ENCODE measurements at places on chromosomes 2 and 18. TPM values are rescaled to one million over a fixed set of nuclear protein-coding genes. Genes with fewer than 3 reads are reported as not detected.

DNA sequence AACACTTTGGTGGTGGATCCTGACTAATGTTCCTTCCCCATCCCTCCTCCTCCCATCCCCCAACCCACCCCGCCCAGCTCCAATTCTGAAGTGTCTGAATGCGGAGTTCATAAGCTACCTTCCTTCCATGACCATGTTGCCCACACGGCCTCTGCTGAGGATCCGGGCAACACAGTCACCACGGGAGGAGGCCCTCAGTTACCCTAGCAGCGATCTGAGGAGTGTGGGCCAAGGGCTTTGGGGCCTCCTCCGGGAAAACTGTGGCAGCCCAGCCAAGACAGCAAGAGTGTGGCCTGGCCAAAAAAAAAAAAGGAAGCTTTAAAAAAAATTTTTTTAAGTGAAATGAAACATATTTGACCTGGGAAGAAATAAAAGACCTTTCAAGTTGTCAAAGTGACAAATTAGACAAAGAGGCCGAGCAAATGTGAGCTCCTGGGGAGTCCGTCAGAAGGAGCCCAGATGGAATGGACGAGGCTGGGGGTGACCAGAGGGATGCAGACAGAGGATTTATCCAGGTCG is 169.0 kb upstream of the PKDCC start:
- DNase-seq: no peak

GRCh38 chr18:31738460-31739407 is 21.9 kb downstream of the SLC25A52 start:
- DNase-seq: peak; percentile 75

- DNase-seq: no peak
Measured at GRCh38 chr2:200461846-200462710, 47.8 kb downstream of the KCTD18 start.

GRCh38 chr2:96325041-96325883 is at the start of gene ITPRIPL1:
Gene ITPRIPL1 (plus strand): TSS chr2:96325317. CDS start chr2:96325840, 523 bp downstream.
- peak; percentile 37 for DNase-seq

DNA sequence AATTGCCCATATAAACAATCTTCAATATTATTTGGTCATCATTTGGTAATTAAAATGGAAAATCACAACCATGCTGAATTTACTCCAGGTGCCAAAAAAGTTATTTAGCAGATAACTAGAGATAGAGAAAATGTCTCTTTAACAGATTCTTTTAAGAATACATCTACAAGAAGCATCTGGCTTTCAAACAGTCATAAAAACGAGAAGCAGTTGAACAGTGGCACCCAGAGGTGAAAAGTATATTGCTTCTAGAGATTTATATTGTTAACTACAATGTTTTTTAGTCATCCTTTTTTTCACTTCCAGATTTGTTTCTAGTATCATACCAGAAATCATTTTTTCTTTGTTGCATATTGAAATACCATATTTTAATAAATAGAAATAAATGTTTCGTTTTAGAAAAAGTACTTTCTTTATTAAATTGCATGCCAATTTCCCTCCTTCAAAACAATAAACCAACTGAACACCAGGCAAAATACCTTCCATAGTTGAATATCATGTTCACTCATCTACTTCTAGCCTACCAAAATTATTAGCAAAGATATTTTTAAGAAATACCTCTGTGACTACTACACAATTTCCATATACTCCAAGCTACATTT is 65.4 kb upstream of the HNRNPA3 start:
- peak; percentile 72 for DNase-seq

DNA sequence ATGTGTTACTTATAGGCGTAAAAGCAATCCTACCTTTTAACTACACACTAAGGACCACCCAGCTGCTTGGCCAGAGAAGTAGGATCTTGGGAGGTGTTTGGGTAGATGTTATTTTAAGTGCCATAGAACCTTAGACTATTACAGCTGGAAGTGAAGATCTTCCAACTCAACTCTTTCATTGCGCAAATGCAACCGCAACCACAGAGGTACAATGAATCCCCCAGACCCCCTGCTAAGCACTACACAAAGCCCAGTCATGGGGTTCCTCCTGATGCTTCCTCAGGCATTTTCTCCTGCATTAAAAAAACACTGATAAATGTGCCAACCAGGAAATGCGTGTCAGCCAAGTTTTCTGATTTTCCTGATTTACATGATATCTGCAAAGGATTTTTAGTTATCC is 246.0 kb downstream of the LRRTM1 start:
- no peak for DNase-seq

DNA sequence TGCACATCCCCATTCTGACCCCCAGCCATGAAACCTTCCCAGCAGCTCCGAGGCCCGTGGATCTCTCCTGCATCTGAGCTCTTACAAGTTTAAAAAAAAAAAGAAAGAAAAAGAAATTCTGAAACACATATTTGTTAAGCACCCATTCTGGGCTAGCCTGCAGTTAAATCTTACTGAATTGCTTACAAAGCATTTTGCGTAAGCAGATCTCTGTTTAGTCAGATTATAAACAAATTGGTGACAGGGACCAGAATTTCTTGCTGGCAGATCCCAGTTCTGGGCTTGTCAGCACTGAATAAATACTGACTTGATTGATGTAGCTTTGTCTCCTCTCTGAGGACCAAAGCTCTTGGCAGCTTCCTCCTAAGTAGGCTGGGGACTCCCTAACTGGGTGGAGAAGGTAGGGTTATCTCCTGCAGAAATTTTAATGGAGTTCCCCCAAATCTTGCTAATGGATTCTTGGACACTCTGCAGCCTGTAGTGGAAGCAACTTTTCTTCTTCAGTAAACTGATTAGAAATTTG is 160.9 kb downstream of the MIB1 start:
- no peak for DNase-seq

DNA sequence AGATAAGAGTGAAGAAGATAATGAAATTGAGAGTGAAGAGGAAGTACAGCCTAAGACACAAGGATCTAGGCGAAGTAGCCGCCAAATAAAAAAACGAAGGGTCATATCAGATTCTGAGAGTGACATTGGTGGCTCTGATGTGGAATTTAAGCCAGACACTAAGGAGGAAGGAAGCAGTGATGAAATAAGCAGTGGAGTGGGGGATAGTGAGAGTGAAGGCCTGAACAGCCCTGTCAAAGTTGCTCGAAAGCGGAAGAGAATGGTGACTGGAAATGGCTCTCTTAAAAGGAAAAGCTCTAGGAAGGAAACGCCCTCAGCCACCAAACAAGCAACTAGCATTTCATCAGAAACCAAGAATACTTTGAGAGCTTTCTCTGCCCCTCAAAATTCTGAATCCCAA is 15.7 kb downstream of the MSH6 start:
- no peak for DNase-seq

GRCh38 chr2:230976671-230977171 is 19.2 kb upstream of the SPATA3 start:
- DNase-seq: no peak

GRCh38 chr2:128304330-128304714 is 14.3 kb downstream of the HS6ST1 start:
- DNase-seq: no peak

DNA sequence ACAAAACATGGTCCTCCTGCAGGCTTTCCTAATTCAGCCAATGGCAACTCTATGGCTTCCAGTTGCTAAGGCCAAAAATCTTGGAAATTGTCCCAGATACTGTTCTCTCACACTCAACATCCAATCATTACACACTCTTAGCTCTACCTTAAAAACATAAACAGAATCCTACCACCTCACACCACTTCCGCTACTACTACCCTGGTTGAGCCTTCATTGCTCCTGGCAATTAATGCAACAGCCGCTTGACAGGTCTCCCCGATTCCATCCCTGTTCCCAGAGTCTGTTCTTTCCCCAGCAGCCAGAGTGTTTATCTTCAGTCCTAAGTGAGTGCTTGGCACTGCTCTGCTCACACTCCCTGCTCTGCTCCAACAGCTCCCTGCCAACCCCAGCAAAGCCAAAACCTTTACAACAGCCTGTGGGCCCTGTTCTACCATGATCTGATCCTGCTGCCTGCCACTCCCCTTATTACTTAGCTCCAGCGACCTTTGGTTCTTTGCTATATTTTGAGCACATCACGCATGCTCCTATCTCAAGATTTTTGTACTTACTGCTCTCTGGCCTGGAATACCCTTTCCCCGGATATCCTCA is 67.5 kb upstream of the AMMECR1L start:
- peak; percentile 24 for DNase-seq

- peak; percentile 68 for DNase-seq
Measured at GRCh38 chr2:179106676-179107428, 56.9 kb upstream of the CCDC141 start.

DNA sequence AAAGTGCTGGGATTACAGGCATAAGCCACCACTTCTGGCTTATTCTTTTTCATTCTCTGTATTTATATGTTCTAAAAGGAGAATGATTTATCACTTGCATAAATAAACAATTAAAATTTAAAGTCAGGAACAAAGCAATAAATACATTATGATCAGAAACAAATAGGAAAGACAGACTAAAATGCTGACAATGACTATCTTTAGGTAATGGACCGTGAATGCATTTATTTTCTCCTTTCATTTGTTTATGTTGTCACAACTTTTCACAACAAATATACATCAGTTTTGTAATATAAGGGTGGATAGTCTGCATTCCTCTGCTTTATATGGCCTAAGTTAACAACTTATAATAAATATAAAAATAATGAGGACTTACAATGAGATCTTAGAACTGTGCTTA is 199.2 kb upstream of the EPHA4 start:
- DNase-seq: no peak

DNA sequence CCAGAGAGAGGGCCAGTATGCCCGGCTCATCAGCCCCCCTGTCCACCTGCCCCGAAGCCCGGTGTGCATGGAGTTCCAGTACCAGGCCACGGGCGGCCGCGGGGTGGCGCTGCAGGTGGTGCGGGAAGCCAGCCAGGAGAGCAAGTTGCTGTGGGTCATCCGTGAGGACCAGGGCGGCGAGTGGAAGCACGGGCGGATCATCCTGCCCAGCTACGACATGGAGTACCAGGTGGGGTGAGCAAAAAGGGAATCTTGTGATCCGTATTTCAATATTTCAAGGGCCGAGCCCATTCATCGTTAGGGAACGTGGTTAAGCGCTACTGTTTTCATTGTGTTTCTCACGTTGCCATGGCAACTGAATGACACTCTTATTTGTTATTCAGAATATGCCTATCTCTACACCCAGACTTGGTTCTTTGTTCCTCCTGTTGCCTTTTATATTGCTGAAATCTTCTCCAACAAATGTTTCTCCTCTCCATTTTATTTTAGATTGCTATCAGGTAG is 81.5 kb downstream of the NRP2 start:
- DNase-seq: peak; percentile 60

- peak; percentile 41 for DNase-seq
Measured at GRCh38 chr18:48950536-48951447, at the start of gene SMAD7. Gene SMAD7 (minus strand): TSS chr18:48950965. CDS start chr18:48950424, 541 bp downstream.

GRCh38 chr18:49177812-49178211 is 227.0 kb upstream of the SMAD7 start:
- DNase-seq: no peak

DNA sequence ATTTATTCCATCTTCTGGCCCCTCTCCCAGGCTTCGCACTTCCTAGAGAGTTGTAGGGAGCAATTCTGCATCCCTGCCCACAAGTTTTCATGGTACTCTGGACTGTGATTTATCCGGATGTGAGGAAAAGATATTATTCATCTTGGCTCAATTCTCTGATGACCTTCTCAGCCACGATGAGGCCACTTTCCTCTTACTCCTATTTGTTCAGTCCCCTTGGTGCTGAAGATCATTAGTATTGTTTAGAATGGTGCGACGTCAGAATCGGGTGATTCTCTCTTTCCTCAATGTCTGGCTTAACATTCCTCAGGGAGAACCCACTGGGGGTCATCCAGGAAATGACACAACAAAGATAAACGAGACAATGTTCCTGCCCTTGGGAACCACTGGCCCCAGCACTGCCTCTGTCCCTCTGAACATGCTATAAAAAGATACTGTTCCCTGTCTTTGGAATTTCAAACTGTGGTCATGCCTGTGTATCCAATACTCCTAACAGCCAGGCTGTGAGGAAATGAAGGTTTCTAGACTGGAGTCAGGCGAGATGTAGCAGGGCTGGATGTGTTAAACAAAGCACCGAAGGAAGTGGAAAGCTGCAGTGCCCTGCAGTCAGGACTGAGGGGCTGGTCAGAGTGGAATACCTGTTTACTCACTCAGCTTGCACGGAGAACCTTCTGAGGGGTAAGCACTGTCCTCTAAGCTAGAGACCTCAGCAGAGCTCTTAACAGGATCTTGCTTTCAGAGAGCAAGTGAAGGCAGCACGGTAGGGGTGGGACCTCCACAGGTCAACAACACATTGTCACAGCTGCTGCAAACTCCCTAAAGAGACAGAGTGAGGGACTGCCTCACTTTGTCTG is 12.9 kb upstream of the GLI2 start:
- no peak for DNase-seq

DNA sequence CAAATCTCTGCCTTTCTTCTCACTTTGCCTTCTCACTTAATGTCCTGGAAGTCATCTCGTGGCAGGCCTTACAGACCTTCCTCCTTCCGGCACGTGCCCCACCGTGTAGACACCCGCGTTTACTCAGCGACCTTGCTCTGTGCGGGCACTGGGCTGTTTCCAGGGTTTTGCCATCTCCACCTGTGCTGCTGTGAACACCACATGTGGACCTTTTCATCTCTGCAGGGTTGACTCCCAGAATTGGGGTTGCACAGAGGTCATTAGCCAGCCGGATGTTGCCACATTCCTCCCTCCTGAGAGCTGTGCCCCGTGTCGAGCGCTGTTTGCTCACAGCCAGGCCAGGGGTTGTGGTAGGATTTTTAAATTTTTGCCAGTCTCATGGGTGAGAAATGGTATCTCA is 25.4 kb downstream of the KCNG2 start:
- no peak for DNase-seq

DNA sequence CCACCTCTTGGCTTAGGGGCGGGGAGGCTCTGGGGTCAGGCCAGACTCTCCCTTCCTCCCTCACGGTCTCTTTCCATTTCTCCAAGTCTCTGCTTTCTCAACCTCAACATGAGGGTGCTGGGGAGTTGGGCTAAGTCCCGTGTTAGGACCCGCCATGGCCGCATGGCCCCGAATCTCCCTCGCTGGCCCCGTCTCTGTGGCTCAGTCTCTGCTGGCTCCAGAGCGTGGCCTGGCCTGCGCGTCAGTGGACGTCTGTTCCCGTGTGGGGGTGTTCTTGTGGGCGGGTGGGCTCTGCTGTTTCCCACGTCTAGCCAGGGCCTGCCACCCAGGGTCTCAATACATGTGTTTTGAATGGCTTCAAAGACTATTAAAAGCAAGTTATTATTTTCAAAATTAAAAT is 12.4 kb downstream of the ALLC start:
- DNase-seq: no peak

GRCh38 chr2:41194230-41194629 is 742.3 kb upstream of the SLC8A1 start:
- no peak for DNase-seq

GALR1 gene
- total RNA-seq: 0.36 TPM

GNAL gene
- 7.1 TPM for total RNA-seq

GATA6 gene
- 125 TPM for total RNA-seq

IL36B gene
- total RNA-seq: not detected

CNRIP1 gene
- total RNA-seq: 5.8 TPM

SMYD5 gene
- total RNA-seq: 15.5 TPM

VWA3B gene
- total RNA-seq: not detected

BOK gene
- total RNA-seq: 25.4 TPM

LOXHD1 gene
- not detected for total RNA-seq

DSC2 gene
- 59.6 TPM for total RNA-seq

FSHR gene
- total RNA-seq: 0.20 TPM

Data from hepatocyte (in vitro differentiated cells).